Mesothelial cell of epicardium (in vitro differentiated cells): ENCODE measurements at places on chromosomes 7 and 10.
A peak's percentile ranks its signal among the peaks of the same experiment; 100 is the strongest.

DNA sequence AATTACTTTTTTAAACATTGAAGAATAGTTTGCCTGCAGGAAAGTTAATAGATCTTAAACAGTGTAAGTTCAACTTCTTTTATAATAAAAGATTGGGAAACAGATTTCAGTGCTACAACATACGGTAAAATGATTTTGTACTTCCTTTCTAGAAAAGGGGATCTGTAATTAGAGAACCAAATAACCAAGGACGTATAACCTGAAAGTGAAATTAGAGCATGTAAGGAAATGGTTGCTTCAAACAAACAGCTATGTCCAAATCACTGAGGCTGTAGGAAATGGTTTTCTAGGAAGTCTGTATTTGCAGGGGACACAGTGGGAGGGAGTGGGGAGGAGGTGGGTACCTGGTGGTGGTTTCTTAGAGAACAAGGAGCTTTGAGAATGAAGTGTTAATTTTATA lies 57.9 kb upstream of the EXOC6 start:
- DNase-seq = no peak

GRCh38 chr10:33334153-33334804 lies at the start of gene NRP1:
NRP1 (minus strand) TSS chr10:33334667; CDS start chr10:33334382, 285 bp downstream.
- peak; percentile 58 for DNase-seq

- DNase-seq = no peak
Observed at GRCh38 chr10:103789161-103789560, 66.2 kb downstream of the SH3PXD2A start.

GRCh38 chr7:104767826-104768536 lies 246.0 kb upstream of the KMT2E start:
- no peak for DNase-seq

DNA sequence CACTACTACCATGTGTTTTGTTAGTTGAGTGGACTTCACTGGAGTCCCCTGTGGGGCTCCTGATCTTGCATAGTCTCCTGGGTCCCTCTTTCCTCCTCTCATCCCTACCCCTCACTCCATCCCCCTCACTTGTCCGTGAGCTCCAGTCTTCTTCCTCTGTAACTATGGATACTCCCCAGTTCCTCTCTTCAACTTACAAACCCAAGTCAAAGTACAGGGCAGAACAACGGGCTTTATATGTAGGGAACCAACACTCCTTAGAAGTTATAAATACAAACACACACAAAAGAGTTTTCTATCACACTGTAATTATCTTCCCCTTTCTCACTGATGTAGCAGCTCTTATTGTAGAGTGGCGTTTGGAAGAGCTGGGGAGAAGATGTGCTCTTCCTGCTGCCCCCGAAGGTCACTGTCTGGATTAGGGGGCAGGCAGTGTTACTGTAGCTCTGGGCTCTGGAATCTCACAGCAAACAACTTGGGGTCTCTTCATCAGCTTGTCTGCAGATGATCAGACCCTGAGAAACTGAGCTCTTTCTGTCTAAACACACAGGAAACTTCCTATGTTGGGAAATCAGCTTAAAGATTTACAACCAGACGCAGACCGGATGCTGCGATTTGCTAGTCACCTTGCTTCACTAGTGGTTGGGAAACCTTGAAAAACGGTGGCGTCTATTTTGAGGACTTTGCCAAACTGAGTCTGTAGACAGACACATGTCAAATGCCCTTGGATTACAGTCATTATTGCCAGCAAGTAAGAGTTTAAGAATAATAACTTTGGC lies 13.6 kb downstream of the SNX10 start:
- DNase-seq = no peak

GRCh38 chr7:4610768-4611467 lies 71.2 kb upstream of the FOXK1 start:
- DNase-seq = peak; percentile 44

- DNase-seq = no peak
Observed at GRCh38 chr7:132666774-132667172, 90.5 kb upstream of the PLXNA4 start.

- no peak for DNase-seq
Observed at GRCh38 chr10:92692080-92692671, 2.4 kb downstream of the HHEX start.

DNA sequence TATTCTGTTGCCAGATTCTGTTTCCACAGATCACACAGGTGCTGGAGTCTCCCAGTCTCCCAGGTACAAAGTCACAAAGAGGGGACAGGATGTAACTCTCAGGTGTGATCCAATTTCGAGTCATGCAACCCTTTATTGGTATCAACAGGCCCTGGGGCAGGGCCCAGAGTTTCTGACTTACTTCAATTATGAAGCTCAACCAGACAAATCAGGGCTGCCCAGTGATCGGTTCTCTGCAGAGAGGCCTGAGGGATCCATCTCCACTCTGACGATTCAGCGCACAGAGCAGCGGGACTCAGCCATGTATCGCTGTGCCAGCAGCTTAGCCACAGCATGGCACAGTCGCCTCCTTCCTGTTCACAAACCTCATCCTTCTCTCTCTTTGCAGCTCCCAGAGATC lies 237.5 kb upstream of the PRSS1 start:
- no peak for DNase-seq

DNA sequence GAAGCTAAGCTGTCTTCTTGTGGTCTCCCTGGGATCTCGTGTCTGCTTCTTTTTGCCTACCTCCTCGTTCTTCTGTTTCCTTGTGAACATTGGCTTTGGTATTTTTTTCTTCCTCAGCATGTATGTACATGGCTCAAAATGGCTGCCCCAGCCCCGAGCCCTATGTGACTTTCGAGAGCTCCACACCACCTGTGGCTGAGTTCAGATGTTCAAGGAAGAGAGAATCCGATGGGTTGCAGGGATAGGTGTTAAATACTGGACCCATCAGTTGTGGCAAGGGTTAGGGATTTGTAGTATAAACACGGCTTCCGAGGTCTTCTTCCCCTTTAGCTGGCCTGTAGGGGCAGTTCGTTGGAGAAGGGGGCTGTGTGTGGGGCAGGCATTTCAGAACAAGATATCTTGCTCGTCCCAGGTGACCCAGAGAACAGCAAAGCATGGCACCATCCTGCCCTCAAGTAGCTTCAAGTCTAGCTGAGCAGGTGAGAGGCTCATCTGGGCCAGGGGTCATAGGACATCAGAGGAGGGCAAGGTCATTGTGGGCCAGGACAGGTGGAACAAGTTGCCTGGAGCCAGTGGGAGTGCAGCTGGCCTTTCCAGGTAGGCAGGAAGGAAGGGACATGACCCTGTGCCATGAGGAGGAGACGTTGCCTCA lies 57.2 kb upstream of the COMTD1 start:
- DNase-seq = no peak

GRCh38 chr10:128575761-128576160 lies 449.5 kb upstream of the MKI67 start:
- DNase-seq = no peak

DNA sequence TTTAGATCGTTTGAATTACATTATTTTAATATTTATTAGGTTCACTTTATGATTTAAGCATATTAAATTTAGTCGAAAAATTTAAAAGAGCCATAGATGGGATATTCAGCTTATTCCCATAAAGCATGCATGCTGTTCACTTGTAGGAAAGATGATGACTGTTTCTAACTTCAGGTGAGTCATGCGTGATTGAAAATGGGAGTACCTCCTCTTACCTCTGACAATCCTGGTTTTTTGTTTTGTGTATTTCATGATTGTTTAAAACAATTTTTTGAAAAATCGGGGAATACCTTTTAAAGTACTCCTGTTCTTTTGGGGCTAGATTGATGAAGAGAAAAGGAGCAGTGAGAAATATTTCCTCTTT lies 1.4 kb downstream of the TNKS2 start:
- DNase-seq = no peak
